Thoracic aorta (tissue), 2 donors: ENCODE measurements at places on chromosomes 12 and 14.
A peak's percentile ranks its signal among the peaks of the same experiment; 100 is the strongest.

- no peaks in the 10 kb centered on the region for H3K36me3 ChIP-seq
- H3K4me1 ChIP-seq: no peaks in the 10 kb centered on the region
- no peaks in the 10 kb centered on the region for H3K27me3 ChIP-seq
- H3K4me3 ChIP-seq: no peak overlapping the region
- H3K27ac ChIP-seq: no peak overlapping the region
Measured at GRCh38 chr14:33567731-33568130, 383.1 kb downstream of the EGLN3 start.

GRCh38 chr14:101965181-101965544 is 790 bp downstream of the DYNC1H1 start:
- H3K27me3 ChIP-seq: no peaks in the 10 kb centered on the region
- DNase-seq: no peak

GRCh38 chr14:74949859-74950573 is 5.4 kb downstream of the PGF start:
- no peak overlapping the region for H3K27ac ChIP-seq
- no peaks in the 10 kb centered on the region for H3K36me3 ChIP-seq
- H3K4me1 ChIP-seq: peaks cover 16% of the 10 kb centered on the region
- DNase-seq: no peak
- no peak overlapping the region for H3K4me3 ChIP-seq

- no peak overlapping the region for H3K4me3 ChIP-seq
- H3K4me1 ChIP-seq: no peaks in the 10 kb centered on the region
- no peaks in the 10 kb centered on the region for H3K27me3 ChIP-seq
- H3K36me3 ChIP-seq: no peaks in the 10 kb centered on the region
- no peak overlapping the region for H3K27ac ChIP-seq
Measured at GRCh38 chr14:23209651-23210423, 26.4 kb upstream of the SLC7A8 start.

DNA sequence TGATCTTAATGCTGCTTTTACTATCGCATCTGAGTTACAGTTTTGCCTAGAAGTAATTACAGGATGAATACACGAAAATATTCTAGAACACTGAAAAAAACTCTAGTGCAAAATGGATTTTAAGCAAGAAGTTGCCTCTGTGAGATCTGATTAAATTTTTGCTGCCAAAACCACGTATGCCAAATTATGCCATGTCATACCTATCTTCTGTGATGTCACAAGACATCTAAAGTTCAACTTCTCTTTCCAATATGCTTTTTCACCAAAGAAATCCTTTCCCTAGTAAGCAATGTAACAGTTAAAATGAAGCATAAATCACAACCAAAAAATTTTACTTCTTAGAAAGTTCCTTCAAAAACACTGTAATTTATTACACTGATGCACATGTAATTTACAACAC is 39.6 kb downstream of the HECTD4 start:
- peaks cover 1% of the 10 kb centered on the region for H3K4me1 ChIP-seq
- H3K27ac ChIP-seq: no peak overlapping the region
- no peaks in the 10 kb centered on the region for H3K27me3 ChIP-seq

DNA sequence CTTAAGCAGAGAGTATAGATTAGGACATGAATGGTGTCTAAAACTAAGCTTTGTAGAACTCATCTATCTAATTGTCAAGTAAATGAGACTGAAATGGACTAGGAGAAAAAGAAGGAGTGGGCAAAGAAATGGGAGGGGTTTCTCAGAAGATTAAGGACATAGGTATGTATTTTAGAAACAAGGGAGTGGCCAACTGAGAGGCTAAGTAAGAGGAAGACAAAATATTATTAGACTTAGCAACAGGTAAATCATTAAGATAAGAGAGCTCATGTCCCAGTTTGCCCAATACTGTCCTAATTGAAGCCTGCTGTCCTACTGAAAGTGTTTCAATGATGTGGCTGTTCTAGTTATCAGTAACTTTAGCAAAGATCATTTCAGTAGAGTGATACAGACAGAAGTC is 171.4 kb downstream of the KITLG start:
- no peak overlapping the region for H3K4me3 ChIP-seq
- DNase-seq: no peak
- no peaks in the 10 kb centered on the region for H3K27me3 ChIP-seq
- H3K27ac ChIP-seq: no peak overlapping the region
- H3K36me3 ChIP-seq: no peaks in the 10 kb centered on the region

DNA sequence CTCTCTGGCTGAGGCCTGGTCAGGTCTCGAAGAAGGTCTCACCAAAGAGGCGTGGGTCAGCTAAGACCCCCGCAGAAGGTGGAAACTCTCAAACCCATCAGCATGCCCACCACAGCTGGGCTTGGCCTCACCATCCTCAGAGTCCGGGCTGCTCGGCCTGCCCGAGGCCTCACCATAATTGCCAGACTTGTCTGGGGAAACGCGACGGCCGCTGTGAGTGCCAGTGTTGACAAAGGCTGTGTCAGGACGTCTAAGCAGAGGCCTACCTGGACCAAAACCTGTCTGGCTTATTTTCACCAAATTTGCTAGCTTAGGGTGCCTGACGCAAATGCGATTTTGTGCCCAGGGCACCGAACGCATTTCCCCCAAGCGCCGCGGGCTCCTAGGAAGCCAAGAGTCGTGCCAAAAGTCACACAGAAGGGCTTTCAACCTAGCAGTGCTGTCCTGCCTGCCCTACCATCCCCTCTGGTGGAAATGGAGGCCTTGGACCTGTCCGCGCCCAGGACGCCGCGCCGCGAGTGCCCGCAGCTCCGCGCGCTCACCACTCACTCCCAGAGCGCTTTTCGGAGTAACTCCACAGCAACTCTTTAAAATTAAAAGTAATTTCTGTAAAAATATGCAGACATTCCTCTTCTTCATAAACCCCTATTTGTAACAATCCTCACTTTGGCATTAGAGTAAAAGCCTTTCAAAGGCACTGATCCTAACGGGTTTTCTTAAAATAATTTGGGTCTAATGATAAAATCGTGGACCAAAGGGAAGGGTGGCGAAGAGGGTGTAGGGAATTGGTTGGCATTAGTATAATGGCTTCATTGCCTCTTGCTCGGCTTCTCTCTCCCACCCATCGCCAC is 1.2 kb upstream of the ALX1 start:
- no peak for DNase-seq
- H3K27ac ChIP-seq: no peak overlapping the region
- peaks cover 25% of the 10 kb centered on the region for H3K27me3 ChIP-seq
- no peak overlapping the region for H3K4me3 ChIP-seq
- no peaks in the 10 kb centered on the region for H3K36me3 ChIP-seq

GRCh38 chr14:104150136-104151025 is 12.0 kb downstream of the KIF26A start:
- no peaks in the 10 kb centered on the region for H3K27me3 ChIP-seq
- H3K27ac ChIP-seq: no peak overlapping the region
- H3K4me1 ChIP-seq: no peaks in the 10 kb centered on the region

DNA sequence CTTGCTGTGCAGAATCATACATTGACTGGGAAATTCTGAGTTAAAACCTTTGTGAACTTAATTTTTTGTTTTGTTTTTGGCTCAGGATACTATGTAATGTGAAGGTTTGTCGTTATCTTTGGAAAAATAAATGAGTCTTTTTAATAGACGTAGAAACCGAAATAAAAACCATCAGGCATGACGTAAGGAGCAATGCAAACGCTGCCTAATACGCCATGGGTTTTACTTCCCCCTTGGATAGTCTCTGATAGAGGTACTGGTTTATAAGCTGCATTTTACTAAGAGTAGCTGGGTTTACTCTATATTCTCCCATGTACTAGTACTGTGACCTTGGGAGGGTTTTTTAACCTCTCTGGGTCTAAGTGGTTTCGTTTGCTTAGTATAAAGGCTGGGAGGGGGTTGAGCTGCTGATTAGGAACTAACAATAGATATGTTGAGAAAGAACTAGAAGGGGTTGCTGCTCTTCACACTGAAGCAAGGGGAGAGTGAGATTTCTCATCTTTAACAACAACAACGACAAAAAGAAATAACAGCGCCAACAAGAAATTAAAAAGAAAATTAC is 66.8 kb upstream of the SLCO1C1 start:
- DNase-seq: no peak
- peak overlapping the region; percentile 73 for H3K27ac ChIP-seq
- H3K4me1 ChIP-seq: peaks cover 68% of the 10 kb centered on the region
- peak overlapping the region; percentile 48 for H3K4me3 ChIP-seq

GRCh38 chr12:32483499-32483898 is 84.1 kb downstream of the FGD4 start:
- no peak overlapping the region for H3K4me3 ChIP-seq
- DNase-seq: no peak
- H3K27ac ChIP-seq: peak overlapping the region; percentile 0
- no peaks in the 10 kb centered on the region for H3K27me3 ChIP-seq
- no peaks in the 10 kb centered on the region for H3K36me3 ChIP-seq
